ENCODE measurements at places on chromosomes 6 and 20. TPM values are rescaled to one million over a fixed set of nuclear protein-coding genes. Genes with fewer than 3 reads are reported as not detected.

DNA sequence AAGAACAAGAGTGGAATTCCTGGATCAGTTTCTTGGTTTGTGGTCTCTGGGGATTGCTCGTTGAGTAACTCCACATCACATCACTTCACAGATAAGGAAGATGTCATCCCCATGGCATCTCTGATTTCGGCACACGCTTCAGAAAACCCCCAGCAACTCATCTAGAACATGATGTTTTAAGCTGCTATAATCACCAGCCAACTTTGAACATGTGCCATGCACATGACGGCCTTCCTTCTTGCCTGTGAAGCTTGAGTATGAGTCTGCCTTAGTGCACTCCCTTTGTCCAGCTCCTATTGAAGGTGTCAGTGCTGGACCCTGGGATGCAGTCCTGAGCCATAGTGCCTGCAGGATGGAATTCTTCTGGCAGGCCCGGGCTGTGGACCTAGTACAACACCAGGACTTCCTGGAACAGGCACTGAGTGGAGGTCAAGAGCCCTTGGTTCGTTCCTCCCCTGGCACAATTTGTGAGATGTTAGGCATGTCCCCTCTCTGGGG, 231.5 kb upstream of the SUPT3H start:
- DNase-seq: no peak

The EEF1E1 gene
- 9.8 TPM for total RNA-seq

GRCh38 chr6:113632220-113632864, 224.8 kb upstream of the MARCKS start:
- DNase-seq: peak; percentile 50

The CST5 gene
- total RNA-seq: not detected

GRCh38 chr6:149468179-149468578, 16.6 kb downstream of the ZC3H12D start:
- DNase-seq: no peak

- no peak for DNase-seq
These were observed 7.1 kb downstream of the GJA1 start for GRCh38 chr6:121442576-121442975.

DNA sequence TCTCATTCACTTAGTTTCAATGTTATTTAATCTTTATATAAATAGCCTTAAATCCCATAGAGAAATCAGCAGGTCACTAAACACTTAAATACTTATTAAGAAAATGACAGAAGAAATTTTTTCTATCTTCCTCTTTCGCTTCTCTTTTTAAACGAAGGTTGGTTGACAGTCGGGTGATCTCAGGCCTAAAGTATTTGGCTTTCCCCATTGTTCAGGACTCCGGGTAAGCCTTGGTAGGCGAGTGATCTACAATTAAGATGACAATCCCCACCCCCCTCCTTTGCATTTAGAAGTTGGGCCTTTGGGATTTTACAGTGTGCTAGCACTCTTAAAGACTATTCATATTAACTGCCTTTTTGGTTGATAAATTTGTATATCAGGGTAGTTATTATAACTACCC, 19.7 kb upstream of the UTRN start:
- DNase-seq: no peak

- DNase-seq: peak; percentile 87
These were observed at the start of gene BTN2A1 for GRCh38 chr6:26457806-26458688. TSS of gene BTN2A1 (plus strand) at chr6:26457955. CDS start at chr6:26458637, 682 bp downstream.

DNA sequence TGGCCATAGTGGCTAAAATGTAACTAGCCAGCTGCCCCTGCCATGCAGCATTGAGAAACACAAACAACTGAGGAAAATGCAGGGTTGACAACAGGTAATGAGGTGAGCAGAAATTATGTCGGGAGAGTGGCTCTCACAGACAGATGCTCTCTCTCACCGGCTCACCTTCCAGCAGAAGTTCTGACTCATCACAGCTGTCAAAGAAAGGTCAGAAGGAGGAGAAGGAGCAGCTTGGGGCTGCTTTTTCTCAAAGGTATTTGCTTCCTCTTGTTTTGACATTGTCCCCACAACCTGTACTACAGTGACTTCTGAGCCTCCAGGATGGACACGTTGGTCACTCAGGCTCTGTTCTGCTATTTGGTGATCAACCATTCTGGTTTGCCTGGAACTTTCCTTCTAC, 190.5 kb upstream of the HEY2 start:
- no peak for DNase-seq

The DOP1A gene
- 29.6 TPM for total RNA-seq

DNA sequence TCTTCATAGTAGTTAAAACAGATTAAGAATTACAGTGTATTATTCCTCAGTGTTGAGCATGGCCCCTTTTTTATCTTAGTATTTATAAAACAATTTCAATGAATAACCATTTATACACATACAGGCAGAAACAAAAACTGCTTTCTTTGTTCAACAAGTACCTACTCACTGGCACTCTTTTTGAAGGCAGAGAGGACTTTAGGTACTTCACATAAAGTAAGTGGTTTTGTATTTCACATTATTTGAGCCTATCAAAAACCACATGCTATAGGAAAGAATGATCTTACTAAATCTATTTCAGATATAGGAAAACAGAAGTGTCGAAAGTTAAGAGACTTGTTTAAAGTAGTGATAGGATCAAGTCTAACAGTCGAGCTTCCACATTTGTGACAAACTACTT, 73.8 kb downstream of the PRKN start:
- no peak for DNase-seq

The SLC22A7 gene
- not detected for total RNA-seq

The SLC22A2 gene
- total RNA-seq: not detected

The BPI gene
- not detected for total RNA-seq

The NFATC2 gene
- total RNA-seq: 7.3 TPM

- no peak for DNase-seq
These were observed 2171.8 kb upstream of the DEFB115 start for GRCh38 chr20:29085625-29086024.

DNA sequence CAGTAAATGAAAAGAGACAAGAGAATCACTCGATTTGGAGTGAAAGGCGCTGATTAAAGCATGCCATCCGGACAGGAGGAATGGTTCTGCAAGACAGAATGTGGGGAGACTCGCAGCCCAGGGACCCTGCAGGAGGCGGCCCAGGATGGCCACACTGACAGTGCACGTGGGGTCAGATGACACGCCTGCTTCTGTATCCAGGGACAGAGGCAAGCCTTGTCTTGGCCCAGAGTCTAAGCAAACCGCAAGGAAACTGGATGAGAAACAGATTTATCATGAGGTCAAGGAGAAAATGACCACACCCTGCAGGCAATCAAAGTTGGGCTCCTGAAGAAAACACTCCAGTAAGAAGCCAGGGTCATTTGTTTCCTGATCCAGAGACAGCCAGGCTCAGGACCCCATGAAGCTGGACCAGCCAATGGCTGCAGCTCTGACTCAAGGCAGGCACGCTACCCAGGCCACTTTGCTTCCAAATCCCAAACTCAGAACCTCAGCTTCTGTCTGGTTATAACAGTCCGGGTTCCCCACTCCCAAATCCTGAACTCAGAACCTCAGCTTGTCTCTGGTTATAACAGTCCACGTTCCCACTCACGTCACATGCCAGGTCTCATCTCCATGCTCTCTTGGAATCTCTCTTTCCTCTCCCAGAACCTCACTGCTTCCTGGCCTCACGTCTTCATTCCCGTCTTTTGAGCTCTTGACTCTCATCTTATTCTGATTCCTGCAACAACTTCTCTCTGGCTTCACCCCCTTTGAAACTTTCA, 144.9 kb upstream of the THBS2 start:
- DNase-seq: no peak

The PTCRA gene
- not detected for total RNA-seq

DNA sequence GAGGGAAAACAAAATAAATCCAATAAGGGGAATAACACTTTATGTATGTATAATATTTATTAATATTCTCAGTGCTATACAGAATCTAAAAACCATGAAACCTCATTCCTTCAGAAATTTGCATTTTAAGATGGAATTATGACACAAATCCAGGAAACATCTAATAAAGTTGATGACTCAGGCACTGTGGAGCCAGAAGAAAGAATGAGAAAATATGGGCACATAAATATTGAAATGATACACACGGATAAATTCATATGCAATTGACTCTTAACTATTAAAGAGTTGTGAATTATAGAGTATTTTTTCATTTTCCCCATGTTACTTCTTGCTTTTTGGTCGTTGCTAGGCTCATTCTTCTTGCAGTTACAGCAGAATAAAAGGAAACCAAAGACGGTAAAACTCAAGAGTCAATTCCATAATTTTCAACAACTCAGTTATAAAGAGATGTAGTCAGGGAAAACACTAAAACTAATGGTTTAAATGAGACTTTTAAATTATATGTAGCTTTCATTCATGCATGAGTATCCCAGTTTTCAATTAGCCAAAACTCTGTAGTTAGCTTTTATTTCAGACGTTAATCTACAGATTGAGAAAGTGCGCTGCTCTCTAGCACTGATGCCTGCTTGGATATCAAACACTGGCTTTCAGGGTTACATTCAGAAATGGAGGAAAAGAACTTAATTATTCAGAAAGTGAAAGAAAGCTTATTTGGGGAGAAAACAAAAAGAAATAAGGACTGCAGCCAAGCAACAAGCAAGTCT, 95.4 kb downstream of the ADGRB3 start:
- no peak for DNase-seq

The GSTA2 gene
- 0.35 TPM for total RNA-seq

The FAM162B gene
- total RNA-seq: 0.57 TPM

DNA sequence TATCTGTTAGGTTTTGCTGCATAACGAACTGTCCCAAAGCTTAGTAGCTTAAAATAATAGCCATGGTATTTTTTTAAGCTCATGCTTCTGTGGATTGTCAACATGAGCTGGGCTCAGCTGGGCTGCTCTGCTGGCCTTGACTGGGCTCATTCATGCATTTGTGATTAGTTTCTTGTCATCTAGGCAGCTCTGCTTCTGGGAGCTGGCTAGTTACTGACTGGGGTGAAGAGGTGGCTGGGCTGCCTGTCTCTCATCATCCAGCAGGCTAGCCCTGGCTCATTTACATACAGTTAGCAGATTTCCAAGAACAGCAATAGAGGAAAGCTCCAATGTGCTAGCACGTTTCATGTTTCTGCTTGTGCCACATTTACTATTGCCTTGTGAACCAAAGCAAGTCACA, 165.1 kb upstream of the PCSK2 start:
- no peak for DNase-seq

DNA sequence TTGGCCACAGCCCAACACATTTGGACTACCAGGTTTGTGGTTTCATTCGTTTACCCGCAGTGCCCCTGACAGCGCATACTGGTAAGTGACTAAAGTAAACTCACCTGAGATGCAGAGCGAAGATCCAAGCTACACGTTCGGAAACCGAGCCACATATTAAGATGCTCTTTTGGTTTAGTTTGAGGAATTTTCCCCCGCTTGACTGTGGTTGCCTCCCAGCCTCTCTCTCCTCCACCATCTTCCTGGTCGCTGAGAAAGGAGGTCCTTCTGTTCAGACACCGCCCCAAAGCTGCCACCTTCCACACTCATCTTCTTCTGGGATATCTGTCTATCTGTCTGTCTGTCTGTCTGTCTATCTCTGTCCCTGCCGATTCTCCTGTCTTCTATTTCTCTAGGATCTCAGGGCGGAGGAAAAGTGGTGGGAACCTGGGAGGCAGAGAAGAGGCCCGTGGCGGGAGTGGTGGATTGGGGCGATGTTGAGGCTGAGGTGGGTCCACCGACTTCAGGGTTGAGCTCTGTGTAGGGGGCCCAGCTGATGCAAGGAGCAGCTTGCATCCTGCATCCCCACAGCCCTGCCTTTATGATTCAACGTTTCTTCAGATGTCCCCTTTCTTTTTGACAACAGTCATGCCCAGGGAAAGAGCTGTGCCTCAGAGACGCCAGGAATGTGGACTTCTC, 196.9 kb upstream of the ZNF184 start:
- DNase-seq: no peak

The FOXA2 gene
- 29.1 TPM for total RNA-seq

DNA sequence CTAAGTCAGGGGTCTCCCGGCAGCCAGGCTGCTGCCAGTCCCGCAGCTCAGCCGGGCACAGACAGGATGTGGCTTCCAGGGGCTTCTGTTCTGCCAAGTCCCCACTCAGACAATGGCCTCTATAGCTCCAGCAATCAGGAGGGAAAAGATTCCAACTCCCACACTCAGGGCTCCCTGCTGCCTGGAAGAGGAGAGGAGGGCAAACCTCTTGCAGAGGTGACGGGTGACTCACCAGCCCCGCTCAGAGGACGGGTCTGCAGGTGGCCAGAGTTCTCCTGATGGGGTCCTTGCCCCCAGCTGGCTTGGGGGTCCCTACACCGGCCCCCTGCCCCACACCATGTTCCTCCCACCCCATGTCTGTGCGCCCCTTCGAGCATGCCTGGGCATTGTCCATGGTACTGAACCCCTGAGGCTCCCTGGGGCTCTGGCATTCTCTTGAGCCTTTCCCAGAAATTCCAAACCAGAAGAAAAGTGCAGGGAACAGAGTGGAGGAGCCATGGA, 32.6 kb downstream of the NTSR1 start:
- no peak for DNase-seq

The EBF4 gene
- 7.5 TPM for total RNA-seq

The RAET1L gene
- 3.2 TPM for total RNA-seq

GRCh38 chr6:139841794-139842215, 467.4 kb upstream of the CITED2 start:
- no peak for DNase-seq

The DPPA5 gene
- not detected for total RNA-seq

DNA sequence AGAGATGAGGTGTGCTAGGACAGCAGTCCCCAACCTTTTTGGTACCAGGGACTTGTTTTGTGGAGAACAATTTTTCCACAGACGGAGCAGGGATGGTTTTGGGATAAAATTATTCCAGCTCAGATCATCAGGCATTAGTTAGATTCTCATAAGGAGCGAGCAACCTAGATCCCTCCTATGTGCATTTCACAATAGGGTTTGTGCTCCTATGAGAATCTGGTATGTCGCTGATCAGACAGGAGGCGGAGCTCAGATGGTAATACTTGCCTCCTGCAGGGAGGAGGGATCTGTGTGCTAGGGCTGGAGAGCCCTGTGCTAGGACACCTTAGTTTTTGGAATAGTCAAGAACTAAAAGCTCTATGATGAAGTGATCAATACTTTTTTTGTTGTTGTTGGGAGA, 2.5 kb downstream of the SMIM13 start:
- peak; percentile 42 for DNase-seq

The MOG gene
- total RNA-seq: not detected

The ARMH2 gene
- not detected for total RNA-seq

The SMOC2 gene
- total RNA-seq: 25.6 TPM

GRCh38 chr6:45835721-45836437, 179.8 kb downstream of the CLIC5 start:
- DNase-seq: no peak

- no peak for DNase-seq
These were observed 409.9 kb upstream of the SPTLC3 start for GRCh38 chr20:12598894-12599293.

DNA sequence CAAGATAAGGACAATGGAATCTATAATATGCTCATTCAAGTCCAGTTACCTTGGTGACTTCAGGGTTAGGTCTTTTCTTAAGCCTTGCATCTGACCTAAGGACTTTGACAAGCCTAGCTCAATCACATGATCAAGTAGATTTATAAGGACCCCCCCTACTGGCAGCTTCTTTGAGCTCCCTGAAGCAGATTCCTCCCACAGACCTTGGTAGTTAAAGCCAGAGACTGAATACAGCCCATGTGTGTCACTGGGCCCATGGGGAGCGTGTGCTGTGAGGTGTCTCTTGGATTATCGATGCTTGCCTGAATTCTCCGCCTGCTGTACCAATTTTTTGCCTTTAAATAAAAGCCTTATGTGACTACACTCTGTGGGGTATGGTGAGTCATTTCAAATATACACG, 372.7 kb upstream of the RGS17 start:
- no peak for DNase-seq

The ASIP gene
- total RNA-seq: not detected

The SOBP gene
- total RNA-seq: 3.4 TPM

The RNF217 gene
- 20.4 TPM for total RNA-seq

The TOX2 gene
- total RNA-seq: 6.1 TPM

The RPP40 gene
- total RNA-seq: 6.1 TPM

Measured in colonic mucosa (tissue), 4 donors.